ENCODE measurements at places on chromosomes 12 and 14.

DNA sequence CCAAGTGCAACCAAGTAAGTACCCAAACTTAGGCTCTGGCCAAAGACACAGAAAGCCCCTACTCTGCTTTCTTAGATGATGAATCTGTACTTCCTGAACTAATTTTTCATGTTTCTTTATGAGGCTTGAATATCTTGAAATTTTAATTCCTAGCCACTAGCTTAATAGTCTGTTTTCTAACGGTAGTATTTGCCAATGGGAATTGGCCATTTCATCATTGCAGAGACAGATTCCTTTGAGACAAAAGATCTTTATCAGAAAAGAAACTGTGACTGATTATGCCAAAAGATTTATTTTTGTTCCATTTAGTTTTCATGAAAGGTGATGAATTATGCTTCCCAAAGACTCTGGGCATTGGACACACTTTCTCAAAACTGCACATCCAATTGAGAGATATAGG, 48.7 kb downstream of the DAD1 start:
- DNase-seq, result no peak

DNA sequence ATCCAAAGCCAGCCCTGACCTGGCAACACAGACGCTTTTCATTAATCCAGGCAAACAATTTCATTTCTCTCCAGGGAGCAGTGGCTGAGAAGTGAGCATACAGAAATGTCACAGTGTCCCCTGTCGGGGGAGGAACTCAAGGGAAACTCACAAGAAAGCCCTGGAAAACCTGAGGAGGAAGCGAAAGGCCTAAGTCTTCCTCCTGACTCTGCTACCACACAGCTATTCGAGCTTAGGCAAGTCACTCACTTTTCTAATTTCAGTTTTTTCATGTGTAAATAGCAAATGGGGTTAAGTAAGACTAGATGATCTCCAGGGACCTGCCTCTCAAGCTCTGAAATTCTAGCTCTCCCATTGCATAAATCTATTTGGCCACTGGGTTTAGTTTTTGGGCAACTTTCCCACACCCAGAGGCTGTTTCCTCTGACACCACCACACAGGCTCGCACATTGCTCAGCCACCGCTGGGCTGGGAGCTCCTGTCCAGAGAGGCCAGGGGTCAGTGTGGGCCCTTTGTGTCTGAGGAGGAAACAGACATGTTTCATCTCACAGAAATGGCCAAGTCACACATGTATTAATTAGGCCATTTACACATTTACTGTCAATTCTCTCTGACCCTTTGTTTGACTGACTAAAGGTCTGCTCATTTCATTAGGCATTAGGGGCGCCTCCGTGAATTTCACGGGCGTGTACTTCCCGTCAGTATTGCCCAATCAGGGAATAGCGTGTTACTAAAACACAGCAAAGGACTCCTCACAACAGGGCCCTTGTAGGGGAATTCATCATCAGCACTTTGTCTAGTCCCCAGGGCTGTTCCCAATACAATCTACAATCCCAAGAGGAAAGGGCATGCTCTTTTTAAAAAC, 9.8 kb upstream of the PNMA1 start:
- DNase-seq, result no peak

- DNase-seq, result no peak
These were observed 277.9 kb downstream of the SSPN start for GRCh38 chr12:26473291-26473690.

DNA sequence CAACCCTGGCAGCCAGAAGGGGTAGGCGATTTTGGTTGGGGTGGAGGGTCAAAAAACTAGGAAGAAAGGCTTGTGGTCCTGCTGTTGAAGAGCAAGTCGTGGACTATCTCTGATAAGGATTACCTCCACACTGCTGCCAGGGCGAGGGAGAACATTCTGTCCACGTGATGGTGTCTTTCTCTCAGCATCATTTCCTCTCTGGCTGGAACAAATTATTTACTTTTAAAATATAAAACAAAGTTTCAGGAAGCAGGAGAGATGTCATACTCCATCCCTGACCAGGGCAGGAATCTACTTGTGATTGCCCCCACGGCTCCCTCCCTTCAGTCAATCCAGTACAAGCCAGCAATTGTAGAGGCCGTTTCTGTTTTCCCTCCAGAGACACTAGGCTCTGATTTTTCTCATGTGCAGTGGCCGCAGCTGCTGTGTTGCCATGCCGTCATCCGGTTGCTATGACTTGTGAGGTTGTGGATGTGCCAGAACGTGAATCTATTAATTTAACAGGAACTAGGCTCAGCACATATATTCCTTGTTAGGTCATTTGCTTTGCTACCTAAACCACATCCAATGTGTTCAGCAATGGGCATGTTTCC, 61.5 kb upstream of the PTGR2 start:
- no peak for DNase-seq

- DNase-seq, result no peak
These were observed 14.8 kb downstream of the BATF start for GRCh38 chr14:75537071-75537470.

DNA sequence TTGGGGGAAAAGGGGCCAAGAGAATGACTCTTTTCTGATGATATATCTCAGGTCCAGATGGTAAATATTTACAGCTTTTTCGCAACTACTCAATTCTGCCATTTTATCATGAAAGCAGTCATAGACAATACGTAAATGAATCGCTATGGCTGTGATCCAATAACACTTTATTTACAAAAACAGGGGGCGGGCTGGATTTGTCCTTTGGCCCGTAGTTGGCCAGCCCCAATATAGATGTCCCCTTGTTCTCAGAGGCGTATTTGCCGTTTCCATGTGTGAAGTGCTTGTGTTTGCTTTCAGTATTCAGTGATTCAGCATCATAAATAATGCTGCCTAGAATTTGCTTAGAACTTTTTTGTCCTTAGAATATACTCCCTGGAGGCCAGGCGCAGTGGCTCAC, 77.2 kb downstream of the CCDC92 start:
- no peak for DNase-seq

GRCh38 chr12:56448860-56449621, at the start of gene TIMELESS:
TSS of gene TIMELESS (minus strand) at chr12:56449426. CDS start at chr12:56434170, 15,256 bp downstream.
- peak; percentile 83 for DNase-seq

- no peak for DNase-seq
These were observed 696 bp upstream of the GPHN start for GRCh38 chr14:66507181-66507721.

- no peak for DNase-seq
These were observed 11.6 kb downstream of the KRT7 start for GRCh38 chr12:52244615-52244994.

DNA sequence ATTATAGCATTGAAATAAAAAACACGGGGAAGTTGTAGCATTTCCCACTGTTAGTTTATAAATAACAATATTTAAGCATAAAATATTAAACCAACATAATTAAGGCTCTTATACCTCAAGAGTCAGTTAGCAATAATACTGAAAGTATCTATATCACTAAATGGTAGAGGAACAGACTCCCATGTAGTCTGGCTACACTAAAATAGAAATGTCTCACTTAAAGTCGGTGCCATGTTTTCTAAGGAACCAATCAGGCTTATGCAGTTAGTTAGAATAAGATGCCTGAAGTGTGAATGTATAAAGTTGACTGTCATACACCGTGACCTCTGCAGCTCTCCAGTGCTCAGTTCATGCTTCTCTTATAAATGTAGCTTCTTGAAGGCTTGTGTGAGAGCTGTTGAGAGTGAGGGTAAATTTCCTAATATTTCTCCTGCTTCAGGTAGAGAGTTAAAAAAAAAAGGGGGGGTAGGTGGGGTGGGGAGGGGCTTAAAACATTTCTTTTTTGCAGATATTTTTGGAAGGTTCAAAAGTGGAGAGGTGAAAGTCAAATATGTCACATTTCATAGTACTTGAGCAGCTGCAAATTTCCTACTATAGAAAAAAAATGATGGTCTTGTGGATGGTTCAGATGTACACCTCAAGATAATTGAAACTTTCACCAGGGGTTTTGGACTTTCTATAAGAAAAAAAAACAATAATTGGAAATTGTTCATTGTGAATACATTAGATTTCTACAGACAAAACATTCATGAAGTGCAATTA, 64.5 kb downstream of the PTCSC3 start:
- DNase-seq, result no peak

DNA sequence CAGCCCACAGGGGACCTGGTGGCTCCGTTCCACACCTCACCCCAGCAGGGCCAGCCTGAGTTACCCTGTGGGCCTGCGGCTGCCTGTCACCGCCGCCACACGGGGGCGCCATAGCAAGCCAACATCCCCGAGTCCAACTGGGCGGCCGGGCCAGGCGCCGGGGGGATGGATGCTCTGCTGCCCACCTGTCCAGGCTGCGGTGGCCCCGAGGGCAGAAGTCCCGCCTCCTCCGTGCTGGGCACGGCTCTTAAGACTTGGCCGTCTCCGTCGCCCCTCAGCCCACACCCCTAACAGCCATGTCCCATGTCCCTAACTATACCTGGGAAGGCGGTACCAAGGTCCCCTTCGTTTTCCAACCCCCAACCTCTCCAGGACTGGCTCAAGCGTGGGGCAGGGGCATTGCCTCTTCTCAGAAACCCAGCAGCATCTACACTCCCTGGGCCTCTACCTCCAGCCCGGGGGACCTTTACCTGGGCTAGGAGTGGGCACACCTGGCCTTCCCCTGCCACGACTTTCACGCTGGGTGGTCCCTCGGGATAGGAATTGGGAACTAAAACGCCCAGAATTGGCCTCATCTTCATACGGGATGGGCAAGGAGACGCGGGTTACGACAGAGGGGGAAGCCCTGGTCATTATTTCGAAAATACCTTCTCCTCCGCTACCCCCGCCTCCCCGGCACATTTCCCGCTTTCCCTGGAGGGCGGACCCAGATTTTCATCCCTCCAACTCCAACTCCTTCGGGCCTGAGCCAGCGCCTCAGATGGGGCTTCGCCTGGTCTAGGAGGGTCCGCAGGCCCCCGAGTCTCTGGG, 1.1 kb upstream of the CYP46A1 start:
- peak; percentile 71 for DNase-seq

DNA sequence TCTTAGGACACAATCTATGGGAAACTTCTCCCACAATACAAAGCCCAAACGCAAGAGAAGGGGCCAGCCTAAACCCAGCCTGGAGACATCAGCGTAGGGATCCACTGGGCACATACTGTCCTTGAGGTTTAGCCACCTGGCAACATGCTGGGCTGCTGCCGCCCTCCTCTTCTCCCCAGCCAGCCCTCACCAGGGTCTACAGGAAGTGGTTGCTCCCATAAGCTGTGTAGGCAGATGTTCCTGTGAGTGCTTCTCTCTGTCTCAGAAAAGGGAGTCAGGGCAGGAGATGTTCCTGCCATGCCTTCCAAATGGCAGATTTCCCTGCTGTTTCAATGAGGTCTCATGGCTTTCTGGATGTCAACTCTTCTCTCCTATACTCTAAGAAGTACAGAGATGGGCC, 241.4 kb downstream of the PCNX1 start:
- no peak for DNase-seq

- DNase-seq, result no peak
These were observed 250.5 kb upstream of the PWP1 start for GRCh38 chr12:107435072-107435471.

GRCh38 chr12:48545833-48546469, 20.5 kb downstream of the OR8S1 start:
- no peak for DNase-seq

- no peak for DNase-seq
These were observed 11.7 kb upstream of the RAD51AP1 start for GRCh38 chr12:4526923-4527546.

GRCh38 chr12:110802489-110802888, 44.3 kb upstream of the CCDC63 start:
- DNase-seq, result no peak

GRCh38 chr12:103903993-103904392, 26.2 kb upstream of the HSP90B1 start:
- DNase-seq, result no peak

DNA sequence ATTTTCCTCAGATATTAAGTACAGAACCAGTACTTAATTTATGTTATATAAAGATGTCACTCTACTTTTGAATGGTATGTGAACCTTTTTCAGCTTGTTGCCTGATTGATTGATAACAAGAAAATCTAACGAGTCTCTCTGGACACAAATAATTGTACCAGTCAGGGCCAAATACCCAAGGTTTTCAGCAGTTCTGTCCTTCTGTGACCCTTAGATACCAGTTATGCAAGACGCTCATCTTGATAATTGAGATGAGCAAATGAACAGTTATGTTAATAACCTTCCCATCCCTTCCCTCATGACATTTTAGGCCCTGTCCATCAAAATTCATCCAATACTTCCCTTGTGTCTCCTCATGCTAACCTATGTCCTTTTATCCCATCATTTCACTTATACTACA, 185.9 kb upstream of the G2E3 start:
- DNase-seq, result no peak

DNA sequence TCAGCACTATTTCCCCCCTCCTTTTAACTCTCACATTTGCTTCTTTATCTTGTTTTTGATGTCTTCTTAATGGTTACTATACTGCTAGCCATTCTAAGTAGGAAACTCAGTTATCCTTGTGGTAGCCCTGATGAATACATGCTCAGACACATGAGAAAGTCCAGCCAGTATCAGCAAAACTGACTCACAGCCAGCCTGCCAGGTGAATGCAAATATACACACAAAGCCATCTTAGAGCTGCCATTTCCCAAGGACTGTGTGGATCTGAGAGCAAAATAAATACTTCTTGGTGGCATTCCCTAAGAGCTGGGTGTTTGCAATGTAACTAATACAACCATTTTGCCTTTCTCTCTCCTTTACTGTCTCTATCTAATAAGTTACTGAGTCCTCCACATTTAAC, 455.2 kb downstream of the CCER1 start:
- no peak for DNase-seq

GRCh38 chr12:46082490-46083200, 92.3 kb upstream of the SCAF11 start:
- DNase-seq, result no peak

DNA sequence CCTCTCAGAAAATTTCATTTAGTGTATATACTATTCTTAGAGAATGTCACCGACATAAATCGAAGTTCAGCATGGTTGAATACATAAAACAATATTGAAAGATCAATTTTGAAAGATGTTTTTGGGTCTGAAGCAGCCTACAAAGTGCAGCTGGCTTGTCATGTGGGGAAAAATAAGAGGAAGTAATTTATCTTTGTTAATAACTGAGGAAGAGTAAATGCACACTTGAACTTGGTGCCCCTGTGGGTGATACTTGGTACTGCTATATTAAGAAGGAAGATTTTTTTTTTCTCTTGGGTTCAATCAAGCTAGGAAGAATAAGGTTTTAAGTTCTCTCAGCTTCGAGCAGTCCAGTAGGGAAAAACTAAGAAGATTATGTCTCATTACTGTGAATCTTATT, 661.3 kb downstream of the RPL10L start:
- no peak for DNase-seq

GRCh38 chr12:124625867-124626675, 58.7 kb upstream of the NCOR2 start:
- DNase-seq, result no peak

GRCh38 chr12:40104461-40105264, 1.2 kb downstream of the SLC2A13 start:
- no peak for DNase-seq

GRCh38 chr12:120265473-120266179, at the start of gene PXN:
TSS of gene PXN (minus strand) at chr12:120265730. CDS start at chr12:120265629, 101 bp downstream.
- peak; percentile 83 for DNase-seq

- DNase-seq, result no peak
These were observed 33.4 kb downstream of the TSPAN9 start for GRCh38 chr12:3110578-3110977.

GRCh38 chr14:24565766-24566165, 10.3 kb downstream of the CTSG start:
- no peak for DNase-seq

All from stimulated activated CD8-positive, alpha-beta memory T cell treated with anti-CD3 and anti-CD28 coated beads, Interleukin-15, amount 100 ng/mL, for 48 hours (primary cell).